ENCODE measurements at places on chromosomes 2 and 18. TPM values are rescaled to one million over a fixed set of nuclear protein-coding genes. Genes with fewer than 3 reads are reported as not detected.
A peak's percentile ranks its signal among the peaks of the same experiment; 100 is the strongest.

The REG1B gene
- not detected for total RNA-seq

The TMEM247 gene
- total RNA-seq = not detected

The DPY30 gene
- 43.6 TPM for total RNA-seq

The SERPINB13 gene
- total RNA-seq = not detected

The INHA gene
- total RNA-seq = 0.18 TPM

The LYPD6 gene
- total RNA-seq = not detected

The PUM2 gene
- total RNA-seq = 25.7 TPM

The LYG1 gene
- 0.09 TPM for total RNA-seq

The LOXHD1 gene
- total RNA-seq = not detected

The CIDEA gene
- not detected for total RNA-seq

The SULT1C4 gene
- total RNA-seq = 0.33 TPM

The TMEM185B gene
- 41.7 TPM for total RNA-seq

The C2orf81 gene
- 1.9 TPM for total RNA-seq

The SCN9A gene
- 14.0 TPM for total RNA-seq

The MOGAT1 gene
- not detected for total RNA-seq

The CROCC2 gene
- 0.41 TPM for total RNA-seq

The TRABD2A gene
- 0.33 TPM for total RNA-seq

The METTL5 gene
- 76.6 TPM for total RNA-seq

- peak; percentile 19 for DNase-seq
These were observed 67.4 kb downstream of the SMAD2 start for GRCh38 chr18:47863041-47863440.

DNA sequence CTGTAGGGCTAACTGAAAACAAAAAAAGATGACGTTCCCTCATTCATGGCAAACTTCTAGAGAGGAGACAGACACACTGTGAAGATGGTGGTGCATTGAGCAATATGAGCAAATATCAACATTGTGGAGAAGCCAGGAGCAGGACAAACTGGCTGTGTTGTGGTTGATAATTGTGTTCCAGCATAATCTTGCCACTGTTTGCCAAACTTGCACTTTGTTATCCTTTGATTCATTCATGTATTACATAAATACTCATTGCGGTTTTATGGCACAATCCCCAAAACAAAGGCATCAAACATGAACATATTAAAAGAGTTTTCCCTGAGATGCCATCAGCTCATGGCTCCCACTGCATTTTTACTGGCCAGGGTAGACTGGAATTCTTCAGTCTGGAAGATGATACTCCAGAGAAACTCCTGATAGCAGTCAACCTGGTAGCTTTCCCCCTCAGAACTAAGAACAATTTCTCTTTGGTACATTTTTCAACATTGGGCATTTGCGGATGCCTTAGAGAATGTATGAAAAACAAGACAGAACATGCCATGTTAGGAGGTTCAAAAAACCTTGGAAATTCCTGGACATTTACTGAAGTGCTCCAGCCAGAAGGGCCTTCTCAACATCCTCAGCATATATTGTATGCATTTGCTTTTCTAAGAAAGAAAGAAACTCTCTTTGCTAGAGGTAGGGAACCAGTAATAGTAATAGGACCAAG is 487.4 kb upstream of the CELF4 start:
- no peak for DNase-seq

DNA sequence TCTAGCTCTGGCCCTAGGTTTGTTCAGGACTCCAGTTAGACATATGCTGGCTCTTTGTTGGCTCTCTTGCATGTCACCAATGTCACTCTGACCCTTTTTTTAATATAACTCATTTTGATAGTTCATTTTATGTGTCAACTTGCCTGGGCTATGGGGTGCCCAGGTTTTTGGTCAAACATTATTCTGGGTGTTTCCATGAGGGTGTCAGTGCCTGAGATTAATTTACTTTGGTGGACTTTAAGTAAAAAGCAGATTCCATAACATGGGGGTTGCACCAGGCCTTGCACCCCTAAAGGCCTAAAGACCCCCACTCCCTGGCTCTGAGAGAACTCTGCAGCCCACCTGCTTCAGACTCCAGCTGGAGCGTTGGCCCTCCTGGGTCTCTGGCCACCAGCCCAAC is 48.1 kb upstream of the SNTG2 start:
- no peak for DNase-seq

DNA sequence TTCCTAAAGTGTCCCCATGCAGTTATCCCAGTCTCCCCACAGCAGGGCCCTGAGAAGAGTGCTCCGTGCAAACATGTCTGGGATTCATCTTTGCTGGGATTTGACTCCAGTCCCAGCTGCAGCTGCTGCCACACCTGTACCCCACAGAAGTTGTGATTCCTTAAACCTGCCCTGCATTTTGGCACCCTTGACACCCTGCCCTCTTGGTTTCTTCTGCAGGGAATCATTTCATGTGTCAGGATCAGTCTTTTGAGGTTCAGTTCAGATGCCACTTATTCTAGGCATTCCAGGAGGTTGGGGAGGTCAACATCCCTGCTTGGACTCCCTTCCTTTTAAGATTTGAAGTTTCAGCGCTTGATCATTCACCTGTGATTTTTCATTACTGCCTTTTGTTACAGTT is 108.3 kb downstream of the SPTBN1 start:
- no peak for DNase-seq

DNA sequence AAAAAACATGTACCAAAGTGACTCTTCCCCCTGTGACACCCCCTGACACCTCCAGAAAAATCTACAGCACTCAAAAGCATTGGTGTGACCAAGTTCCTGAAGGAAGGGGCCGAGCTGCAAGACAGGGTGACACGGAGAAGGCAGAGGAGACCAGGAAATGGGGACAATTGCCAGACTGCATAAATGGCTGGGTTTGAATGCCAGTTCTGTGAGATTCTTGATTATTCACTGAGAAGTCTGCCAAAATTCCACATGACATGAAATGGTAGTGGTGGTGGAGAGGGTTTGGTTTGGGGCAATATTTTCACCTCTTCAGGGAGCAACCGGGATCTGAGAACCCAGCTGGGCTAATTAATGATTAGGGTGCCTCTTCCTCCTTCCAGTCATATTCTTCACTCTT is 178.5 kb downstream of the ARL4C start:
- DNase-seq = no peak

DNA sequence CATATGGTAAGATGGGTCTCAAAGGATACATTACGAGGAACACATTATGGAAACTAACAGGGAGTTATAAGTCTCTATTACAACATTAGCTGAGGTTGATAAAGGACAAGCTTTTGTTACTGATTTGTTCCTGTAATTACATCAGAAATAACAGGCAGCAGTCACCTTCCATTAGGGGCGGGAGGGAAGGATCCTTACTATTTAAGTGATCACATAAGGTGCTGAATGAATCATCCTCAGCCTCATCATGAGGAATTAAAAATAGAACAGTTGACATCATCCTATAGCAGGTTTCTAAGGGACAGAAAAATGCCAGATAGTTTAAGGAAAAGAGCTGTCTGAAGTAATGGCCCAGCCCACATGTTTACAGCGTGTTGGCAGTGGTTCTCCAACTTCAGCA is 86.9 kb upstream of the MGAT5 start:
- peak; percentile 15 for DNase-seq

GRCh38 chr2:192960945-192961344 is 766.2 kb upstream of the TMEFF2 start:
- DNase-seq = no peak

DNA sequence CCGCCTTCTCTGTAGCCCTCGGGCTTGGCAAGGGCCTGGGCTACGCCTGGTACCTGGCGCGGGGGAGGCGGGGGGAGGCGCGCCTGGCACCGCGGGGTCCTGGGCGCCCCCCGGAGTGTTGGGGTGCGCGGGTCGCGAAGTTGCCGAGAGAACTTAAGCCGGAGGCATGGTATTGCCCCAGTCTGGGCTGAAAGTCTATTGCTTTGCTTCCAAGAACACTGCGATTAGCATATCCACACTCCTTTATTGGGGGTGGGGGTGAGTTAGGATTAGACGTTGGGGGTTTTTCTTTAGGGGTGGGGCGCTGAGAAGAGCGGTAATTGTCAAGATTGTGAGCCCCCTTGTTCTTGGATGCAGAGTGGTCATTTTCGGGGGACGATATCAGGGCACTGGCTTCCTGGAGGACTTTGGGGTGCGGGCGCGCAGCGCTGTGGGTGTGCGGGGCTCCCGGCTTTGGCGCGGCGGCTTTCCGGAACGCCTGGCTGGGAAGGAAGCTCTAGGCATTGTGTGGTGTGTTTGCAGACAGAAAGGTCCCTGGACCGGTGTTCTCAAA is 798 bp downstream of the TANC1 start:
- no peak for DNase-seq

GRCh38 chr2:86239326-86239725 is 40.1 kb downstream of the MRPL35 start:
- no peak for DNase-seq

- DNase-seq = no peak
These were observed 438.9 kb downstream of the PTPRM start for GRCh38 chr18:8005870-8006569.

GRCh38 chr2:226439337-226439736 is 360.3 kb downstream of the IRS1 start:
- DNase-seq = no peak

GRCh38 chr2:10654069-10654468 is 35.7 kb downstream of the NOL10 start:
- DNase-seq = no peak

GRCh38 chr18:74457725-74458421 is 765 bp upstream of the DIPK1C start:
- DNase-seq = no peak

- peak; percentile 92 for DNase-seq
These were observed 108.5 kb upstream of the COL5A2 start for GRCh38 chr2:189287982-189288521.

- peak; percentile 90 for DNase-seq
These were observed 565.5 kb upstream of the CHAC2 start for GRCh38 chr2:53202063-53202462.

GRCh38 chr2:233445152-233445830 is 91.0 kb downstream of the DGKD start:
- no peak for DNase-seq

- DNase-seq = no peak
These were observed 28.0 kb downstream of the CD28 start for GRCh38 chr2:203734276-203734983.

DNA sequence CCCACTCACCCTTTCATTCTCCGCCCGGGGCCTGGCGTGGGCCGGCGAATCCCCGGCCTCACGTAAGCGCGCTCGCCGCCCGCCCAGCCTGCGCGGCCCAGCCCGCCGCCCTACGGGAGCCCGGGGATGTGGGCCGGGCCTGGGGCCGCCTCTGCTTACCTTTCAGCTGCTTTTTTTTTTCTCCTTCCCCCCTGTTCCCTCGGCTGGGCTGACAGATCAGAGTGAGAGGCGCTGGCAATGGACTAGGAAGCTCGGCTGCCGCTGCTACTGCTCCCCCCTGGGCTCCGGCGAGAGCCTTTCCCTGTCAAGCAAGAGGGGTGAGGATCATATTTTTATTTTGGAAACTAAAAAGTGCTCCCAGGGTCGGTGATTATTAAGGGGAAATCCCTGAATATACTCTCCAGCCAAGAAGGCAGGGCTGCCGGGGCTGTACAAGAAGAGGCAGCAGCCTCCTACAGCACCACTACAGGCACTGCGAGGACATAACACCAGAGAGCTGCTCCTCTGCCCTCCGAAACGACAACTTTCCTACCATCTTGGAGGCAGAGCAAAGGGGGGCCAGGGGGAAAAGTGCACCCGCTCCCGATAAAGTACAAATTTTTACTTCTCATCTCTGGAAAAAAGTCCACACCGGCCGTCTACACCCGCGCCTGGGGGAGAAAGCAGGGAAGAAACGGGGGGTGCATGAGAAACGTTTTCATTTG is at the start of gene INO80D:
Gene INO80D, minus strand, starts transcription at position 433 of the 704 bp plus-strand sequence. CDS start 23,158 bp downstream, outside the sequence.
- peak; percentile 89 for DNase-seq

- no peak for DNase-seq
These were observed 2.7 kb downstream of the CDH7 start for GRCh38 chr18:65753520-65753919.

GRCh38 chr2:221554769-221555493 is 17.2 kb downstream of the EPHA4 start:
- peak; percentile 43 for DNase-seq

DNA sequence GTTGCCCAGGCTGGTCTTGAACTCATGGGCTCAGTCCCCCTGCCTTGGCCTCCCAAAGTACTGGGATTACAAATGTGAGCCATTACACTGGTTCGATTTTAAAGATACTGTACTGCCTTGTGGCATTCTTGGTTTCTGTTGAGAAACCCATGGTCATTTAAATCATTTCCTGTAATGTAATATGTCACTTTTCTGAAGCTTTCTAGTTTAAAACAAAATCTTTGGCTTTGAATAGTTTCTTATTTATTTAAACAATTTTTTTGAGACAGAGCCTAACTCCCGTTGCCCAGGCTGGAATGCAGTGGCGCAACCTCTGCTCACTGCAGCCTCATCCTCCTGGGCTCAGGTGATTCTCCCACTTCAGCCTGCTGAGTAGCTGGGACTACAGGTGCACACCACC is 8.9 kb downstream of the ZNF512 start:
- DNase-seq = no peak

DNA sequence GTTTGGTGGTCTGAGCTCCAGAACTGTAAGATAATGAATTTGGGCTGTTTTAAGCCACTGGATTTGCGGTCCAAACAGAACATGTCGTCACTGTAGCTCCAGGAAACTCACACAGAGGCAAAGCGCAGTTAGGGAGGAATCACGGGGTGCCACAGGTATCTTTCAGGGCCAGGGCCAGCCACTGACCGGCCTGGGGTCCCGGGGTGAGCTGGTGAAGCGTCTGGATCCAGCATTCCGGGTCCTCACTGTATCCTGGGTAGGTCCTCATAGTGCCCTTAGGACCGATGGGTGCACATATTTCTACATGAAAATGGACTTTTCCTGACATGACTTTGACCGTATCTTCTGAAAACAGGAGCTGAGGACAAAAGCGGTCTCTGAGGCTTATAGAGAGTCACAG is 196.0 kb upstream of the HDAC4 start:
- DNase-seq = no peak

- no peak for DNase-seq
These were observed 239.0 kb upstream of the KLHL29 start for GRCh38 chr2:23146011-23146410.

- no peak for DNase-seq
These were observed 58.1 kb upstream of the ERBB4 start for GRCh38 chr2:212596688-212597087.

GRCh38 chr2:113050921-113051895 is 1.5 kb downstream of the IL36B start:
- DNase-seq = no peak

DNA sequence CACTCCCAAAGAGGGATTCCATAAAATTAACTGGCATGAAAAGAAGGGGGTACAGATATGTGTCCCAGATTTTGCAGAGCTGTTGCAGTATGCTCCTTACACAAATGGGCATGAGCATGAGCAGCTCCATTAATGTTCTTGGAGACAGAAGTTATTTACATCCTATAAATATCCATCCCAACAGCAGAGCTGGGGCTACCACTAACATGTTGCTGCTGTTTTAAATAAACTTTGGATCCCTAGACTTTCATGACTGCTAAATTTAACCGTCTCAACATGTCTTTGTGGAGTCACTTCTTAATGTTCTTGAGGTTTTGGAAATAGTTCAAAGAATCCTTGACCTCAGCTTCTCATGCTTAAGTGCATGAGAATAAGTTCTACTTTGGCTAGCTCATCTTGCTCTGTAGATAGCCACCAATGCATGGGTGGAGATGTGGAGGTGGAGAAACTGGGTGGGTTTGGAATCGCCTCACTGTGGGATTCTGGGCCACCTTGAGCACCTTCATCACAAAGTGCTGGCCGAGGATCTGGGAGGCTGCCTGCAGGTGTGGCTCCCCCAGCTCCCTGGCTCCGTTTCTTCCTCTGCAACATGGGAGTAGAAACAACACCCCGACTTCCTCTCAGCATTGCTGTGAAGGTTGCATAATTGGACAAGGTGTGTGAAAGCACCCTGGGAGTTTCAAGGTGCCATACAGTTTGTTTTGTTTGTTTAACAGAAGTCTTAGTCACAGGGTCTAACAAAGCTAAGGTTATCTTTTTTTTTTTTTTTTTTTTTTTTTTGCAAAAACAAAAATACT is 307.2 kb downstream of the MYCN start:
- DNase-seq = no peak
